ENCODE measurements at places on chromosomes 2 and 18.

GRCh38 chr2:27828305-27828704 lies 56.8 kb downstream of the MRPL33 start:
- H3K4me3 ChIP-seq, result no peak overlapping the region
- no peaks in the 10 kb centered on the region for H3K36me3 ChIP-seq
- no peak overlapping the region for H3K27ac ChIP-seq
- no peaks in the 10 kb centered on the region for H3K4me1 ChIP-seq
- peaks cover 2% of the 10 kb centered on the region for H3K27me3 ChIP-seq

DNA sequence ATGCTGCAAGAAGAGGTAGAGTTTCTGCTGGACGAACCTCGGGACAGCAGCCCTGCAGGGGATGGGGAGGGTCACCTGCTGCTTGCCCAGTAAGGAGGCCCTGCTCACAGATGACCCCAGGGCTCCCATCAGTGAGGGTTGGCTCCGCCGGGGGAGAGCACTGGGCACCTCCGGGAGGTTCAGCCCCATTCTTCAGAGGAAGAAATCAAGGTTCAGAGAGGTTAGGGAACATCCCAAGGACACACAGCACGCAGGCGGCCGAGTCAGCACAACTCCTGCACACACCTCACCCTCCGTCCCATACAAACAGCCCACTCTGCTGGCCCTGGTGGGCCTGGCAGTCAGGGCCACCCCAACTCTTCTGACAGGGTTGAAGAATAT lies 11.7 kb upstream of the CCDC74B start:
- peaks cover 7% of the 10 kb centered on the region for H3K4me1 ChIP-seq
- no peak for DNase-seq
- peaks cover 6% of the 10 kb centered on the region for H3K36me3 ChIP-seq

GRCh38 chr2:67515056-67515455 lies 117.9 kb downstream of the ETAA1 start:
- no peaks in the 10 kb centered on the region for H3K27me3 ChIP-seq
- no peak overlapping the region for H3K27ac ChIP-seq
- no peaks in the 10 kb centered on the region for H3K4me1 ChIP-seq
- H3K36me3 ChIP-seq, result no peaks in the 10 kb centered on the region
- DNase-seq, result no peak

DNA sequence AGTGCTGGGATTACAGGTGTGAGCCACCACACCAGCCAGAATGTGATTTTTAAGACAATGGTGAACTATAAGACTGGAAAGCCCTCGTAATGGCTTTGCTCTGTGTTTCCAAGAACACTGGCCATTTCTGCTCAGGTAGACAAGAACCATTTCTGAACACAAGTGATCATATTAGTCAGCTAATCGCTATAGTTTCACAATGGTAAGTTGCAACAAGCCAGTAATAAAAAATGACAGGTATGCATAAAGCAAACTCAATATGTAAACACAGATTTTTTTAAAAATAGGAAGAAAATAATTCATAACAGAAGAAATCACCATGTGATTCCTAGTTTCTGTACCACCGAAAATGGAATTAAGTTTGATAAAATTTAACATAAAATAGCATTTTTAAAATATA lies 166.5 kb downstream of the THADA start:
- no peak for DNase-seq
- H3K4me3 ChIP-seq, result no peak overlapping the region

- no peak for DNase-seq
- H3K36me3 ChIP-seq, result no peaks in the 10 kb centered on the region
Observed at GRCh38 chr2:215059724-215060123, 78.7 kb downstream of the ABCA12 start.

- H3K27me3 ChIP-seq, result peaks cover 5% of the 10 kb centered on the region
- no peak for DNase-seq
- H3K36me3 ChIP-seq, result no peaks in the 10 kb centered on the region
- no peaks in the 10 kb centered on the region for H3K4me1 ChIP-seq
- no peak overlapping the region for H3K4me3 ChIP-seq
Observed at GRCh38 chr2:88252646-88253045, 82.5 kb downstream of the THNSL2 start.

GRCh38 chr2:111188681-111189080 lies 68.0 kb downstream of the BCL2L11 start:
- H3K4me1 ChIP-seq, result no peaks in the 10 kb centered on the region
- DNase-seq, result no peak
- H3K4me3 ChIP-seq, result no peak overlapping the region
- no peak overlapping the region for H3K27ac ChIP-seq

GRCh38 chr2:6657136-6657535 lies 208.6 kb downstream of the CMPK2 start:
- H3K27ac ChIP-seq, result no peak overlapping the region
- H3K4me3 ChIP-seq, result no peak overlapping the region
- H3K36me3 ChIP-seq, result no peaks in the 10 kb centered on the region
- no peak for DNase-seq
- H3K27me3 ChIP-seq, result no peaks in the 10 kb centered on the region

GRCh38 chr18:27138079-27138478 lies 47.0 kb downstream of the CHST9 start:
- no peaks in the 10 kb centered on the region for H3K4me1 ChIP-seq
- no peaks in the 10 kb centered on the region for H3K36me3 ChIP-seq
- H3K27ac ChIP-seq, result no peak overlapping the region
- DNase-seq, result no peak

GRCh38 chr2:83365476-83365875 lies 1093.6 kb downstream of the SUCLG1 start:
- no peak for DNase-seq
- no peaks in the 10 kb centered on the region for H3K4me1 ChIP-seq
- no peak overlapping the region for H3K27ac ChIP-seq
- H3K4me3 ChIP-seq, result no peak overlapping the region

GRCh38 chr2:128451084-128452023 lies 132.7 kb upstream of the HS6ST1 start:
- no peaks in the 10 kb centered on the region for H3K27me3 ChIP-seq
- no peak for DNase-seq
- no peaks in the 10 kb centered on the region for H3K4me1 ChIP-seq
- no peaks in the 10 kb centered on the region for H3K36me3 ChIP-seq

- H3K4me3 ChIP-seq, result no peak overlapping the region
- H3K4me1 ChIP-seq, result no peaks in the 10 kb centered on the region
- no peaks in the 10 kb centered on the region for H3K36me3 ChIP-seq
- H3K27ac ChIP-seq, result no peak overlapping the region
Observed at GRCh38 chr18:4130734-4131719, 324.1 kb downstream of the DLGAP1 start.

- no peaks in the 10 kb centered on the region for H3K27me3 ChIP-seq
- no peak overlapping the region for H3K4me3 ChIP-seq
- H3K4me1 ChIP-seq, result peaks cover 5% of the 10 kb centered on the region
- DNase-seq, result no peak
- H3K36me3 ChIP-seq, result no peaks in the 10 kb centered on the region
- H3K27ac ChIP-seq, result no peak overlapping the region
Observed at GRCh38 chr2:190947141-190947540, 66.5 kb downstream of the GLS start.

GRCh38 chr18:54415086-54415485 lies 57.4 kb downstream of the C18orf54 start:
- H3K4me3 ChIP-seq, result no peak overlapping the region
- no peaks in the 10 kb centered on the region for H3K4me1 ChIP-seq
- peaks cover 12% of the 10 kb centered on the region for H3K27me3 ChIP-seq

- peaks cover 10% of the 10 kb centered on the region for H3K4me1 ChIP-seq
- no peak for DNase-seq
- no peaks in the 10 kb centered on the region for H3K27me3 ChIP-seq
Observed at GRCh38 chr2:178990533-178991241, 59.2 kb downstream of the CCDC141 start.

DNA sequence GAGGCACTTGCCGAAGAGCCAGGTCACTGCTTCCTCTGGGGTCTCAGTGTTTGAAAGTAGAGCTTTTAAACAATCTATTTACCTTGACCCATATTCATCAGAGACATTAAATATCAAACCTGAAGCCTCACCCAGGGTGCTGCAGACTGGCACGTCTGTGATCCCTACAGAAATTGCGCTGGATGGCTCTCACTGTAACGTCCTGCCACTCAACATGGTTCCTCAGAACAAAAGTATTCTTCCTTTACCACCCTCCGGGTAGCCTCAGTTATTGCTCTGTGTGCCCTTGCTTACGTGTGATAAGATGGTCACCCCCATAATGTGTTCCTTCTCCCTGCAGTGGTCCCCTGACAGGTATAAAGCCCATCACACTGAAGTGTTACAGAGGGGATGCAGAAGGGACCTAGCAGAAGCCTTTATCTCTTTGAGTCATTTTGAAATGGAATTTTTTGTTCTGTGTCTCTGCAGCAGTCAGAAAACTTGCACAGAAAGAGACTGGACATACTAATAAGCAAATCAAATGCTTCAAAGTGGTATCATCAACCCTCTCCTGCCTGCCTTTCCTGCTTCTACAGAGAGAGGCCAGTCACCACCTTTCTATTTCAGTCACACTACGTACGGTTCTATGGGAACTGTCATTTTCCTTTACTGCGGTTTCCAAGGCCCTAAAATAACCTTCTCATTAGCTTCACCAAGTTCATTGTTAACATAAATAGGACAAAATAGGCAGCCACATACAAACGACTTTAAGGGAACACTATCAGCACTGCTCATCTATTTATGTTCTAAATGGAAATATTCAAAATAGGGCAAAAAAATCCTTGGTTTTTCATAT lies 86.8 kb downstream of the METTL8 start:
- no peak overlapping the region for H3K4me3 ChIP-seq
- H3K36me3 ChIP-seq, result peaks cover 2% of the 10 kb centered on the region
- peaks cover 15% of the 10 kb centered on the region for H3K4me1 ChIP-seq
- H3K27ac ChIP-seq, result peak overlapping the region; percentile 25

DNA sequence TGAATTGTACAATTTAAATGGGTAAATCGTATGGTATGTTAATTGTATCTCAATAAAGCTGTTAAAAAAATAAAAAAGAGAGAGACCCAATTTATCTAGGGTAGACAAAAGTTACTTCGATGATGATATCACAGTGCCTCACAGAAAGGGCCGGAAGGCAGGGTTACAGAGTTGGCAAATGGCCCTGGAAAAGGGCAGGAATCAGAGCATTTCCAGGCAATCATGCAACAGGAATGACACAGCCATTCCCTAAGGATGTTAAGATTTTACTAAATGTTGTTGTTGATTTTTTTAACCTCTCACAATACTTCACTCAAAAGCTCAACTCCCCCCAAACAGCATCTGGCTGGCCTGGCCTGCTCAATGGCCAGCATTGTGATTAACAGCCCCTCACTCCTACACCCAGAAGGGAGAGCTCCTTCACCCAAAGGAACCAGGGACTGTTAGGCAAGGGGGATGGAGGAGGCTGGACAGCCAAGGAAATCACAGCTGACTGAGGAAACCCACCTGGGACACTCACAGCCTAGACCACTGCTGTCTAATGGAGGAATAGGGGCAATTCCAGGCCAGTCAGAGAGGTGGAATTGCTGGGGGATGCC lies 7.7 kb upstream of the SP100 start:
- H3K27ac ChIP-seq, result peak overlapping the region; percentile 64
- no peak overlapping the region for H3K4me3 ChIP-seq
- peaks cover 51% of the 10 kb centered on the region for H3K36me3 ChIP-seq
- no peaks in the 10 kb centered on the region for H3K27me3 ChIP-seq
- H3K4me1 ChIP-seq, result peaks cover 60% of the 10 kb centered on the region
- DNase-seq, result no peak

GRCh38 chr18:59059140-59059539 lies 80.5 kb upstream of the SEC11C start:
- no peaks in the 10 kb centered on the region for H3K36me3 ChIP-seq
- H3K4me1 ChIP-seq, result no peaks in the 10 kb centered on the region
- H3K4me3 ChIP-seq, result no peak overlapping the region
- no peaks in the 10 kb centered on the region for H3K27me3 ChIP-seq
- no peak for DNase-seq
- H3K27ac ChIP-seq, result no peak overlapping the region

- peaks cover 61% of the 10 kb centered on the region for H3K36me3 ChIP-seq
- no peak for DNase-seq
- H3K4me1 ChIP-seq, result peaks cover 56% of the 10 kb centered on the region
- peak overlapping the region; percentile 99 for H3K27ac ChIP-seq
- no peak overlapping the region for H3K4me3 ChIP-seq
Observed at GRCh38 chr2:86033751-86034692, 71.7 kb downstream of the POLR1A start.

DNA sequence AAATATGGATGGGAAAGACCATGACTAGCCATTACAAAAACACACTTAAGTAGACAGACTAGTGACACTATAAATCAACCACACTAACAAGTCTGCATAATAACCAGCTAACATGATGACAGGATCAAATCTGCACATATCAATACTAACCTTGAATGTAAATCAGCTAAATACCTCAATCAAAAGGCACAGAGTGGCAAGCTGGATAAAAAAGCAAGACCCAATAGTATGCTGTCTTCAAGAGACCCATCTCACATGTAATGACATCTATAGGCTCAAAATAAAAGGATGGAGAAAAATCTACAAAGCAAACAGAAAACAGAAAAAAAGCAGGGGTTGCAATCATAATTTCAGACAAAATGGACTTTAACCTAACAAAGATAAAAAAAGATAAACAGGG lies 16.3 kb downstream of the PFN4 start:
- H3K36me3 ChIP-seq, result peaks cover 6% of the 10 kb centered on the region
- peaks cover 3% of the 10 kb centered on the region for H3K27me3 ChIP-seq
- DNase-seq, result no peak
- no peaks in the 10 kb centered on the region for H3K4me1 ChIP-seq
- no peak overlapping the region for H3K4me3 ChIP-seq
- H3K27ac ChIP-seq, result no peak overlapping the region

DNA sequence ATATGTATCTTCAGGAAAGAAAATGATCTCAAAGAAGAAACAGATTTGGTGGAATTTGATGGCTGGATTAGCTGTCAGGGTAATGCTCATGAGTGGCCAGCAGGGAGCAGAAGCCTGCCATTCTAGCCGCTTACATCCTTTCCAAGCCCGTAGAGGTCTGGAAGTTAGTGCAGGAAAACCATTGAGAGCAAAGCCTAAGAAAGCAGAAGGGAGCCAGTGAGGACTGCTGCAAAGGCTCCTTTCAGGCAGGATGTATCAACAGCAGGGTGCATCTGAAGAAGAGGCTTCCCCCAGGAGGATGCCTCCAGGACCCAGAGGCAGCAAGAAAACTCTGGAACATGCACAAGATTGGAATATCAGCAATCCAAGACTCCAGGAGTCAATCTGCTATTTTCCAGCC lies 22.9 kb upstream of the LBH start:
- peaks cover 20% of the 10 kb centered on the region for H3K4me1 ChIP-seq
- H3K27ac ChIP-seq, result peak overlapping the region; percentile 68
- H3K4me3 ChIP-seq, result no peak overlapping the region
- no peaks in the 10 kb centered on the region for H3K36me3 ChIP-seq
- H3K27me3 ChIP-seq, result peaks cover 3% of the 10 kb centered on the region

DNA sequence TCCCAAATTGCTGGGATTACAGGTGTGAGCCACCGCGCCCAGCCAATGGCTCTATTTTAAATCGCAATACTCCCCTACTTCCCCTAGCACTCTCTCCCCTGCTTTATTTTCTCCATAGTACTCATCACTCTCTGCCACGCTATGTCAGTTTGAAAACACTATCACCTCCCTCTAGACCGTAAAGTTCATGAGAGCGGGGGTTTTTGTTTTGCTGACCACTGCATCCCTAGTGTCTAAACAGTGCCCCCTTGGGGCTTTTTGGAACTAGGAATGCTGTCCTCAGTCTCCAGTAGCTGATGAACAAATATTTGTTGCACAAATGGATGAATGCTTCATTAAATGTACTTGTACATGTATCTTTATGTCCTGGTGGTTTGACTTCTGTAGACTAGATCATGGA lies 44.1 kb downstream of the ATOH8 start:
- no peaks in the 10 kb centered on the region for H3K36me3 ChIP-seq
- no peak overlapping the region for H3K27ac ChIP-seq
- no peaks in the 10 kb centered on the region for H3K4me1 ChIP-seq
- H3K4me3 ChIP-seq, result no peak overlapping the region

- H3K4me1 ChIP-seq, result no peaks in the 10 kb centered on the region
- H3K27ac ChIP-seq, result no peak overlapping the region
- no peak overlapping the region for H3K4me3 ChIP-seq
Observed at GRCh38 chr18:29664278-29665036, 1378.1 kb downstream of the DSC3 start.

- H3K27ac ChIP-seq, result no peak overlapping the region
- H3K4me1 ChIP-seq, result no peaks in the 10 kb centered on the region
- no peak for DNase-seq
- H3K36me3 ChIP-seq, result no peaks in the 10 kb centered on the region
Observed at GRCh38 chr2:39483534-39483933, 46.4 kb upstream of the MAP4K3 start.

Data from activated CD4-positive, alpha-beta T cell treated with anti-CD3 and anti-CD28 coated beads, Interleukin-2, amount 10 ng/mL, durations not matched to agents 7 days and 5 days (primary cell).